ENCODE measurements at places on chromosomes 2 and 18. TPM values are rescaled to one million over a fixed set of nuclear protein-coding genes. Genes with fewer than 3 reads are reported as not detected.

- DNase-seq = peak; percentile 93
Measured at GRCh38 chr18:58314284-58314683, 270.3 kb downstream of the NEDD4L start.

- DNase-seq = no peak
Measured at GRCh38 chr2:166074430-166074829, 53.4 kb downstream of the SCN1A start.

- DNase-seq = no peak
Measured at GRCh38 chr2:27324720-27325119, 1.8 kb upstream of the MPV17 start.

- DNase-seq = peak; percentile 46
Measured at GRCh38 chr2:102437122-102437521, 14.2 kb downstream of the IL18RAP start.

- peak; percentile 39 for DNase-seq
Measured at GRCh38 chr2:40284797-40285196, 167.1 kb downstream of the SLC8A1 start.

DNA sequence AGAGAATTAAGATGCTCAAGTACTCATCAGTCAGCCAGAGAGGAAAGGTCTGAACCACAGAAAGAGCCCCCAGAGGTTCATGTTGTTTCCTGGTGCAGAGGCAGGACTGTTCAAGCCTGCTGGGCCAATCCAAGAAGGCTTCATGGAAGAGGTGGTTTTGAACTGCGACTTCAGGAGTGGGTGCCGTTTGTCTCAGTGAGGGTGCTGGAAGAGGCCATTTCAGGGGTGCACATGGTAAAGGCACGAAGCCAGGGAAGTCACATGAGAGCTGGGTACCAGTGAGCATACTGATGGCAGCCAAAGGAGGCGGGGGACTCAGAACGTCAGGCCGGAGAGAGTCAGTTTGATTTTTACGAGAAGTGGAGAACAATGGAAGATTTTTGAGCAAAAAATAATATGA lies 55.5 kb downstream of the EMILIN2 start:
- DNase-seq = no peak

GRCh38 chr2:222304737-222305515 lies 6.1 kb upstream of the PAX3 start:
- DNase-seq = peak; percentile 35

DCDC2C gene
- not detected for total RNA-seq

- DNase-seq = no peak
Measured at GRCh38 chr2:169007941-169008340, 23.2 kb downstream of the ABCB11 start.

SLC9A2 gene
- not detected for total RNA-seq

- DNase-seq = no peak
Measured at GRCh38 chr2:231287696-231288095, 89.3 kb downstream of the ARMC9 start.

CTDSP1 gene
- 62.4 TPM for total RNA-seq

GRCh38 chr2:200786826-200787225 lies 24.9 kb upstream of the BZW1 start:
- no peak for DNase-seq

DNA sequence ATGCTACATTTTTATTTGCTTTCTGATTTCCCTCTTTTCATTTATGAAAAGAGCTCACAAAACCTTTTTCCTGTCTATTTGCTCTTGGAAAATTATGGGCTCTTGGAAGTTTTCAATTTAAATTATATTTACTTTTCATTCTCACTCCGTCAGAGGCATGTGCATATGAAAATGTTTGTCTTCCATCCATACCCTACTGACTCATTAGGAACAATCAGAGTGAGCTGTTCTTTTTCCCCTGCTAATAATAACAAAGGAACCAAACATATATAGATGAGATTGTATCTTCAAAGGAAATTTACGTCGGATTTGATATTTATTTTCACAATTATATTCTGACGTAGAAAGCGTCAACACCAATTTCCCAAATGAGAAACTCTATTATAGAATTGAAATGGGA lies 1101.2 kb downstream of the TSN start:
- DNase-seq = no peak

DNA sequence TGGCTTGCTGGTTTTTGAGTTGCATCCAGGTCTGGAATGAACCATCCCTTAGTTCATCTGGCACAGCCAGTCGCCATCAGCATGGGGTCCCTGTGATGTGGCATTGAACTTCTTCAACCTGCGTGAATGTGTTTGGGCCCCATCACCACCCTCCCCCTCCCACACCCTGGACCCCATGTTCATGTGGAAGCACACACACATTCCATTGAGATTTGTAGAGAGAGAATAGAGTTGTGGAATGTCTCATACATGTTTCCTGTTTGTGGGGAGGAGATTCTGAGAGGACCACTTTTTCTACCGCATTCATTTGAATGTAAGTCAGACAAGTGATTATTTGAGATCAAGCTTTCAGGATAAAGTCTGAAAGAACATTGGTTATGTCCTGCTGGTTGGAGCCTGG lies 117.6 kb upstream of the EML6 start:
- DNase-seq = no peak

DNA sequence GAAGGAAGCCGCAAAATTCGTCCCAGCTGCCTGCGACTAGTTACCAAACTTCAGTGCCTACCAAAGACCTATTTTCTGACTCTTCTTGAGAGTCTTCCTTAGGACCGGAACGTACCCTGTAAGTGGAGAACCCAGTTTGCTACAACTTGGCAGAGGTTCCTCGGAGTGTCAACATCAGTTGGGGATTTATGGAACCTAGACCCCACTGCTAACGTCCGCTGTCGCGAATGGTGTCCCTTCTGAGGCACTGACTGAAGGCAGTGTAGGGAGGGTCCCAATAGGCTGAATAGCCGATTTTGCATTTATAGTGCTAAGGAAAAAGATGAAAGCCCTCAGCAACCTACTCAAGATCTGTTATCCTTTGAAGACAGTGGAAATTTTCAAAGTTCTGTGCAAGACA lies 568 bp upstream of the STK17B start:
- DNase-seq = no peak

FEV gene
- total RNA-seq = not detected

- DNase-seq = no peak
Measured at GRCh38 chr18:45733535-45733934, 9.6 kb downstream of the SLC14A1 start.

DNA sequence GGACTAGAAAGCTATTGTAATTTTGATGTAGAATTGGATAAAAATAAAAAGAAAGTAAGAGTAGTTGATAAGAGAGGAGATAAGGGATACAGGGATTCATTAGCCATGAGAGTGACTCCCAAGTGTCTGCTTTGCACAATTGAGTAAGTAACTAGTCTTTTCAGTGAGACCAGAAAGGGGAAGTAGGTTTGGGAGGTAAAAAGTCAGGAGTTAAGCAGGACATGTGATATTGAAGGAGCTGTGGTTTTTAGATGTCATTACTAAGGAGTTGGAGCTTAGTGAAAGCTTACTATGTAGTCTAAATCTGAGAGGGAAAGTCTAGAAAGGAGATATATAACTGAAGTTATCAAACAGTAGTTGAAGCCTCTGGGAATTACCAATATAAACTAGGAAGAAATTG lies 93.4 kb downstream of the SLC5A7 start:
- DNase-seq = no peak

GRCh38 chr2:206569470-206569869 lies 72.8 kb upstream of the FAM237A start:
- no peak for DNase-seq

GRCh38 chr2:58035352-58035751 lies 11.3 kb upstream of the VRK2 start:
- no peak for DNase-seq

AMMECR1L gene
- 12.5 TPM for total RNA-seq

DNA sequence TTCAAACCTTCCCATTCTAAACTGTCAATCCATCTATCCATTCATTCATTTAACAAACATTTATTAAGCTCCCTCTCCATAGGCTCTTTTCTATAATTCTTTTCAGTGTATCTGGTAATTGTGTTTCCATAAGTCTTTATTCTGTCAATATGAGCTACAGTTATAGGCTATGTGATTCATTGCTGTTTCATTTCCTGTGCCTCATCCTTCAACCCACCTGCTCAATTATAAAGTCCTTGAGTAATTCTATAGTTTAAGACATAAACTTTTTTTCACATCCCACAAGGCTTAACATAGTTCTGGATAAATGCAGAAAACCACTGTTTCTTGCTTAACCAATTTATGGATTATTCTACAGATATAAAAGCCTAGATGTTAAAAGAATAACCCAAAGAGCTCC lies 84.2 kb upstream of the PIK3C3 start:
- peak; percentile 23 for DNase-seq

TUBB8B gene
- not detected for total RNA-seq

THSD7B gene
- 2.1 TPM for total RNA-seq

GRCh38 chr2:6924101-6924923 lies 7.1 kb downstream of the RNF144A start:
- DNase-seq = no peak

DNA sequence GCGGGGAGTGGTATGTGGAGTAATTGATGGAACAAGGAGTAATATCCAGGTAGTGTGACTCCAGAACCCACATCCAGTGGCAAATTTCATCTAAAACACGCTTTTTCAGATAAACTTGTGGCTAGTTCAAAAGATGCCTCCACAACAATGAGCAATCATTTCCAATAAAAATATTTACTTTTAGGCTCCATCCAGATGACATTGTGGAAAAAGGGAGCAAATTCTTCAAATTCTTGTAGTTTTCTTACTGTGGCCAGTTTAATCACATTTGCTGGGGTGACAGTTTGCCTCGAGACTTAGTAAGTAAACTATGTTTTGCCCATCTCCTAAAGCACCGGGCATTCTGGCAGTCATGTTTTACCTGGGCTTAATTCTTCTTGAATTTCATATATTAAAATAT lies 243.6 kb downstream of the IRS1 start:
- DNase-seq = peak; percentile 30

HOXD4 gene
- 7.2 TPM for total RNA-seq

UBXN4 gene
- total RNA-seq = 60.9 TPM

DNA sequence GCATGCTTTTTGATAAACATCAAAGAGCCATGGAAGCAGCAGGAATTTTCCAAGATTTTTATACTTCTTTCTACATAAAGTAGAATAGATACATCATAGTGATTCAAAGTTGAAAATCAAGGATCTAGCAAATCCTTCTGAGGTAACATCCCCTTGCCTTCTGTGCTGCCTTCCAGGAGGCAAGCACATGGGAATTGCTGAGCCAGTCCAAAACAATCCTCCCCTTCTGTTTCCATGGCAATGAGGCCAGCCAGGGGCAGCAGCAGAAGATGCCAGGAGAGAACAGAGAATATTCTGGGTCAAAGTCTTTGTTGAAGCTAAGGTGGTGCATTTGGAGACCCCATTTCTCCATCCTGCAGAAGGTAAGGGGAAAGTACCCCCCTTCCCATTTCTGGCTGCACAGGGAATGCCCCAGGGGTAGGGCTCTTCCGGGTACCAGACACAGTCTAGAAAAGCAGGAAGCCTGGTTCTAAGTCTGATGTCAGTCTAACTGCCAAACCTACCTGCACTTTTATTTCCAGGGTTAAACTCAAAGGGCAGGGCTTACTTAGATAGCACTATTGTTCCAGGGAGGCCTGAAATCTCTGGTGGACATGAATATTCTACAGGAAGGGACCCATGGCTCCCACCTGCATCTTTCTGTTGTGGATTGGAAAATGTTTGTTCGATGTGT lies 22.1 kb downstream of the CENPA start:
- DNase-seq = peak; percentile 52

- no peak for DNase-seq
Measured at GRCh38 chr2:94984964-94985575, 40.4 kb upstream of the MAL start.

ANO7 gene
- 0.72 TPM for total RNA-seq

- DNase-seq = no peak
Measured at GRCh38 chr2:111108745-111109271, 11.9 kb upstream of the BCL2L11 start.

- no peak for DNase-seq
Measured at GRCh38 chr18:68960355-68960754, 162.5 kb downstream of the CCDC102B start.

DNA sequence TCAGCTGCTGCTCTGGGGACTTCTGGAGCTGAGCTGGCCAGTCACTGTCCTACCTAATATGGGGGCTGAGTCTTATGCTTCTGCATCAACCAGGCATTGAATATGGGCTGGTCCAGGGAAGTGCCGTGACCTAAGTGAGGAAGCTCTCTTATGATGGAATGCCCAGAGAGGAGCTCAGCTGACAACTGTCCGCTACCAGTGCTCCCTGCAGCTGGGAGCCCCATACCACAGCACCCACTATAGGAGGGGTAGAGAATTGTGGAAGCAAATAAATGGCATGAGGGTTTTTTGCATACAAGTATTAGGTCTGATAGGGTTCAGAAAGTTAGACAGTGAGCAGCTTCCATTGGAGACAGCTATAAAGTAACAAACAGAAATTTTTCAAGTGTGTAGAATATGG lies 4.5 kb downstream of the TIMM21 start:
- no peak for DNase-seq

ANKRD30BL gene
- total RNA-seq = not detected

NLRC4 gene
- total RNA-seq = not detected

DNA sequence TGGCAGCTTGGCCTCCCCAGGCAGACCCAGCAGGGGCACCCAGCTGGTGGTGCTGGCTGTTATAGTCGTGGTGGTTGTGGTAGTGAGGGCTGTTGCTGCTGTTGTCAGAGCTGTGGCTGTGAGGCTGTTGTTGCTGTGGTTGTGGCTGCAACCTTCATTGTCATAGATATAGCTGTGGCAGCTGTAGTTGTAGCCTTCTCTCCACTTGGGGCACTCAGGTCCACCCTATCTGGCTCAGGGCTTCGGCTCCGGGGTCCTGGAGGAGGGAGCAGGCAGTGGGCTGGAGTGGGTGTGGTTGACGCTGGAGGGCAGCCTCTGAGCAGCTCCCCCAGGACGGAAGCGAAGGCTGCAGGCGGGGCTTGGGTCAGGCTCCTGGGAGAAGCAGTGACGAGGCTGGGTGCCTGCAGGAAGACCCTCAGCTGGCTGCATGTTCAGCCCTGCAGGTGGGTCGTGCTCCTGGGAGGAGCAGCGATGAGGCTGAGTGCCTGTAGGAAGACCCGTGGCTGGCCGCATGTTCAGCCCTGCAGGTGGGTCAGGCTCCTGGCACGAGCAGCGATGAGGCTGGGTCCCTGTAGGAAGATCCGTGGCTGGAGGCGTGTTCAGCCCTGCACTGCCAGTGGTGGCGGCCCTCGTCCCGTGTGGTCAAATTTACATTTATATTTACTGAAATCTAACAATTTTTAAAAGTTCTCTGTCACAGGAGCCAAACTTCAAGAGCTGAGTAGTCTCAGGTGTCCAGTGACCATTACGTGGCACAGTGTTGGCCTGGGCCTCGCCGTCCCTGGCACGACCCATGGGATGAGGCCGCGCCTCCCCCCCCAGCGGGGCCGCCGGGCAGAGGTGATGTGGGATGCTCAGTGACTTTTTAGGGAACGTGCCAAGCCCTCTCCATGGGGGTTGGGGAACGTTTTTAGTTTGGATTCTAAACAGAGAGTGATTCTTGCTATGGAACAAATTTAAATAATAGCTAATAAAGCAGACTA lies 79.2 kb upstream of the PXDN start:
- DNase-seq = no peak

INPP5D gene
- total RNA-seq = 0.24 TPM
